DMS79 treated with DMSO at 0.1 percent for 48 hours (cell line): ENCODE measurements at places on chromosomes 2 and 18.

GRCh38 chr18:51054764-51055163, 24.8 kb downstream of the SMAD4 start:
- DNase-seq = no peak

DNA sequence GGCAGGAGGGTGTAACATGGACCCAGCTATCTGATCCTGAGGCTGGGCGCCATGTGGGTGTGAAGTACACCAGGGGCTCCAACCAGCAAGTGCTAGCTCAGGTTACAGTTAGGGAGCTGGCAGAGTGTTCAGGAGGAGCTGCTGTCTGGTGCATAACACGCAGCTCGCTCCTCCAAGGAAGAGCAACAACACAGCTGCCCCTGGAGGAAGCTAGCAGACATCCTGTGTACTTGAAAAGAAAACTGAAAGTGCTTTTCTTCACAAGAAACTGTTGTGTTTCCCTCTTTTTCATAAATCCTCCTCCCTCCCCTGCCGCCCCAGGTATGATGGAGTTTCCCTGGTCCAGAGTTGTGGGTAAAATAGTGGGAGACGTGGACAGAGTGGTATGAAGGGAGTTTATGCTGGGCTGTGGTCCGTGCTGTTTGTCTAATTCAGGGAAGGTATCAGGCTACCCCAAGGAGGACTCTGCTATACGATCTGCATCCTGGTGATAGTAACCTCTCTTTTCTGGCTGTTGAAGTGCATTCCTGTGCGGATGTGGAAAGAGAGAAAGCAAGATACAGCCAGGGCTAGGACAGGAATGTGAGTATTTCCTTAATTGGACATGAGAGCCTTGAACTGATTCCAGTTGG, 6.1 kb upstream of the LBH start:
- peak; percentile 71 for DNase-seq

DNA sequence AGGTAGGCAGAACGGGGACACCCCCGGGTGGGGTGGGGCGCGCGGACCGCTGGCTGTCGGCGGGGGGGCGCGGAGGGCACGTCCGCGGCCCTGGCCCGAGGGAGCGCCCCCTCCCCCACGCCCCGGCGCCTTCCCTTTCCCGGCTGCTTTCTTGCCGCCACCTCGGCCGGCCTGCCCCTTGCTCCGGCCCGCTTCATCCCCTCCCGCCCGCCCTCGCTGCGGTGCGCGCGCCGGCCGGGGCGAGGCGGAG, 443 bp downstream of the VAPA start:
- no peak for DNase-seq

GRCh38 chr2:102040229-102040628, 48.5 kb downstream of the IL1R2 start:
- DNase-seq = no peak

DNA sequence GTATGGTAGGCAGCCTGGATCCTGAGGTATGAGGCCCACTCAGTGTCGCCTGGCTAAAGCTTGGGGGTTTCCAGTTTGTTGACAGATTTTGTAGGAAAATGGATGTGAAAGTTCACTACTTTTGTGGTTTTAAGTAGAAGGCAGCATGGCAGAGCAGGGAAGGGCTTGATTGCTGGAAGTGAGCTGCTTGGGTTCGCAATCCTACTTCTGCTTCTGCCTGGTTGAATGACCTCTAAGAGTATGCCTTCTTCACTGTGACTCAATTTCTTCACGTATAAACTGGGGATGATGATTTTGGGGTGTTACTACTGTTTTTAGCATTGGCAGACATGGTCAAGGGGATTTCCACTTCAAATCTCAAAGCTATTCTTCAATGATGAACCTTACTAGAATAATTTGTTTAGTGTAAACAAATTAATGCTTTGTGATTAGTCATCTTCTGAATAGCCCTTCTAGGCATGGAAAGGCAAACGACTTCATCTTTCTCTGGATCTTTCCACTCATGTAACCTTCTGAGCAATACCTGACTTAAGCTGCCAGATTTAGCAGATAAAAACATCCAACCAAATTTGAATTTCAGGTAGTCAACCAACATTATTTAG, 13.2 kb downstream of the BMP10 start:
- DNase-seq = no peak

DNA sequence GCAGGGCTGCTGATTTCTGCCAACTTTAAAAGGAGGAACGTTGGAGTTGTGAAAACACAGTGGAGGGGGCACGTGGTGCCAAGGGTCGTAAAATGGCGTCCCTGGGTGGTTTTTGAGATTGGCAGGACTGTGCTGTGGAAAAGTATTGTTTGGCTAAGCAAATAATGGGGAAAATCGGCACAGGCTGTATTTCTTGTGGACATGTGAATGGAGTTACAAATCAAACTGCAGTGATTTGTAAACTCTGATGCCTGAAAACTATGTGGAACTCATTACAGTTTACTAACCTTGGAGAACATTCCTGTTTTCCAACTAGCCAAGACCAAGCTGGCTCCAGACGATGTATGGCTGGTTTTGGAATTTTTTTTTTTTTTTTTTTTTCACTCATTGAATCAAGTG, 68.7 kb downstream of the KCTD1 start:
- DNase-seq = no peak

GRCh38 chr2:19914266-19914975, 12.6 kb upstream of the TTC32 start:
- DNase-seq = no peak

- DNase-seq = no peak
These were observed 7.9 kb downstream of the AFTPH start for GRCh38 chr2:64532030-64532429.

- no peak for DNase-seq
These were observed 127.6 kb upstream of the TWIST2 start for GRCh38 chr2:238720232-238720672.

DNA sequence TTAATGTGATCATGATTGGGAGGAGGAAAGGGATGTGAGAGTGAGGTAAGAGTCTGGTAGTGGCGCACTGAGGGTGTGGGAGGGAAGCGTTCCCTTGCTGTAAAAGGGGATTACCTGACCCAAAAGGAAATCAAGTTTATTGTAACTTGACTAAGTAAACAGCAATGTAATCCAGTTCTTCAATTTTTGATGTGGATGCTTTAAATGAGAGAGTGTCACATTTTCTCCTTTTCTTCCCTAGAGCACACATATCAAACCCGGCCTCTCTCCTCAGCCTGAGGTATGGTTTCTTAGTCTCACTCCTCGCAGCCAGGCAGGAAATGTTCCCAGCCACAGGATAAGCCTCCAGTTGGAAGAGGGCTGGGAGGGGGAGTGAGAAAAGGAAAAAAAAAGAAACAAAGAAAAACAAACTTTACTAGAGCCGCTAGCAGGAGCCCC, 688 bp upstream of the ARHGAP28 start:
- no peak for DNase-seq

DNA sequence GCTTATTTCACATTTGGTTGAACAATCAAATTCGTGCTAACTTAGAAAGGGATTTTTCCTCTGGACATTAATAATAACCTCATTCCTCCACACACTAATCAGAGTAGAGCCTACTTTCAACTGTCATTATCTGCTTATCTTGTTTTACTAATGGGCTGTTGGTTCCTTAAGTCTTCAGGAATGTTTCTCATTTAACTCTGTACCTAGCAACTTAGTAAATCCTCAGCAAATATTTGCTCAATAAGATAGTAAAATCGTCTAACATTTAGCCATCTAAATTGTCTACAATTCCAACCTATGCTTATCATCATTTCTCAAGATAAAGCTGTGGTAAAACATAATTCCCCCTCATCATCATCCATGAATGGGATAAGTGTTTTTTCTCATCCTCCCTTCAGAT, 98.1 kb downstream of the CDH2 start:
- DNase-seq = no peak

GRCh38 chr18:24293254-24293653, 104.4 kb downstream of the OSBPL1A start:
- no peak for DNase-seq

GRCh38 chr2:65240657-65241056, 13.0 kb downstream of the ACTR2 start:
- DNase-seq = no peak

GRCh38 chr18:10660179-10660884, 134.5 kb downstream of the NAPG start:
- DNase-seq = peak; percentile 45

- no peak for DNase-seq
These were observed 220.1 kb downstream of the PRKCE start for GRCh38 chr2:45871541-45871940.

DNA sequence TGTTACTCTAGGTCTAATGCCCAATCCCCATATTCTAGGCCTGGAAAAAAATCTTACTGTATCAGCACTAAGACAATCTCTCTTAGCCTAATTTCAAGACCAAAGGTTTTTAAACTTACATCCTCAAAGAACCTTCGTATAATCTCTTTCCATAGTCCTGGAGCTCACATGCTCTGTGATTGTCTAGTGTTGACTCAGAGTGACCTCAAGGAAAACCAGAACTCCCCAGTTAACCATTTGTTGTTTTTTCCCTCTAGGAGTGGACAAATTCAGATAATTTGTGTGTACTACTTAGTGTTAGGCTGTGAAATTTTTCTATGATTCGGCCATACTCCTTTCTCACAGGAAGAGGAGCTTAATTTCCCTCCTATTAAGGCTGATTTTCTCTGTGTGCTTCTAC, 536.1 kb downstream of the SLC4A3 start:
- no peak for DNase-seq

- DNase-seq = no peak
These were observed 135.0 kb downstream of the ALK start for GRCh38 chr2:29786361-29786760.

- no peak for DNase-seq
These were observed 84.9 kb downstream of the SOX11 start for GRCh38 chr2:5777131-5777535.

GRCh38 chr2:178109813-178110212, 2.4 kb upstream of the RBM45 start:
- peak; percentile 74 for DNase-seq

- peak; percentile 98 for DNase-seq
These were observed 61.4 kb upstream of the RTN4 start for GRCh38 chr2:55111570-55112228.

DNA sequence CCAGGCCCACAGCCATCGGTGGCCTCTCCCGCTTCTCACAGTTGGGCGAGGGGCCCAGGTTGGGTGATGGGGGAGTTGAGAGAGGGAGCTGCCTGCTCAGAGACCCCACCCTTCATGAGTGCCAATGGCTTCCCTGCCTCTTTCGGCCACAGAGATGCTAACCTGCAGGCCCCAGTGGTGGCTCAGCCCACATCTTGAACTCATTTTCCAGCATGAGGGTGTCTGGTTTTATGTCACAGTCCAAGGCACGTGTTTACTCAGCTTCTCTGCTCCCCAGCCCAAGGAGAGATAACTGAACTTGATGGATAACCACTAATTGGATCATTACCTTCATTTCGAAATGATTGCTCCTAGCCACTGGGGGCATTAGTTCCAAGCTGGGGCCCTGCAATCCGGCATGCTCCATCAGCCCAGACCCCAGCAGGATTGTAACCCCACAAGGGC, 45.9 kb upstream of the SIX2 start:
- no peak for DNase-seq

GRCh38 chr2:239443666-239444567, 43.1 kb upstream of the HDAC4 start:
- DNase-seq = no peak

DNA sequence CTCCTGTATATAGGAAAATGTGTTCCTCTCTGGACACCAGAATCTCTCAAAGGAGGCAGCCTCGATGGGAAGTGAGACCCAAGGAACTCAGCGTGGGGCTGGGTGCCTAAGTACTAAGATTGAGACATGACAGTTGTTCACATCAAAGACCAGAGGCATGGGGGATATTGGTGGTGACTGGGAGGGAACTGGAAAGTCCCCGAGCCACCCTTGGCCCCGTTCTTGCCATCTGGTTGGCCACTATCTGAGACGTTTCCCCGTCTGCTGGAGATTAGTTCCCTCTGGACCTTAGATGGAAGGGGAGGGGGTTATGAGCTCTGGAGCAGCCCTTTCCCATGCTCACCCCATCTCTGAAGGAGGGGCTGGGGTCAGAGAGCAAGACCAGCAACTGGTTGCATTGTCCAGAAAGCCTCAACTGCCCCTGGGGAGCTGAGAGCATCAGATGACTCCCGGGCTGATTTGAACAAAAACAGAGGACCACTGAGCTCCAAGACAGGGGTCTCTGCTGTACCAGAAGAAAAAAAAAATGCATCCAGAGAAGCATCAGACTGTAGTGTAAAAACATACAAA, 11.8 kb downstream of the FBLN7 start:
- no peak for DNase-seq

GRCh38 chr2:152049541-152049940, 49.3 kb downstream of the CACNB4 start:
- DNase-seq = no peak

DNA sequence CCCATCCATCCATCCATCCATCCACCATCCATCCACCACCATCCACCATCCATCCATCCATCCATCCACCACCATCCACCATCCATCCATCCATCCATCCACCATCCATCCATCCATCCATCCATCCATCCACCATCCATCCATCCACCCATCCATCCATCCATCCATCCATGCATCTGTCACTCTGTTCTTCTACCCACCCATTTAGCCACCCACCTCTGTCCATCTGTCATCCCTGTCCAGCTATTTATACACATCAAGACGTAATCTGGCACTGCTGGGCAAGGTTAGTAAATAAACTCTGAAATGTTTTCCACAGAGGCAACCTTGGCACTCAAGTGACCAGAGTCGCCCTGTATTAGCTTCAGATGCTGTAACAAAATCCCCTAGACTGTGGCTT, 120.9 kb downstream of the RTP5 start:
- DNase-seq = no peak

- DNase-seq = no peak
These were observed 73.2 kb downstream of the LRRFIP1 start for GRCh38 chr2:237700512-237701032.
